ENCODE measurements at places on chromosomes 3 and 15.
A peak's percentile ranks its signal among the peaks of the same experiment; 100 is the strongest.

- no peak for DNase-seq
Observed at GRCh38 chr15:85609492-85609891, 185.2 kb downstream of the KLHL25 start.

DNA sequence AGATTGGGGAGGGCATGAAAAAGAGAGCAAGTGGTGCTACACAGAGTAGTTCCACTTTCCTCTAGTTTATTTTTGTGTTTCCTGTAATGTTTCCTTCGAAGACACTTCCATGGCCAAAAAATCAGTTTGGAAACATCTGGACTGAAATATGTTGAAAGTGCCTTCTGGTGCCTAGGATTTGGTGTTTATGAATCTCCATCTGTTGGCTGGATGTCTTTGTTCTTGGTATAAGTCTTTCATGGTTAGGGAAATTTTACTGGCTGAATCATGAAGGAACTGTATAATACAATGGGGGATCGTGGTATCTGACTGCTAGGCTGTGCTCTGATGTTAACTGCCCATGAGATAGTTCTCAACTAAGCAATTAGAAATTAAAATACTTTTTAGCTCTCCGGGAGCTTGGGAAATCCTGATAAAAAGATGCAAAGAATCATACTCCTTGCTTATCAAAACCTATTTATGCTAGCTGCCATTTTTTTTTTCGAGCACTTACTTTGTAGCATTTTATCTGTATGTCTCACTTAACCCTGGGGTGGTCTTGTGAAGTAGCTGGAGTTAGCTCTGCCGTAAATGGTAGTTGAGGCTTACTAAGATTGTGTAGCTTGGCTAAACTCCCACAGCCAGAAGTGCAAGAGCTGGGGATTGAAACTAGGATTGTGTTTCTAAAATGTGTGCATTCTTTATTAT, 21.9 kb downstream of the AKAP13 start:
- DNase-seq, result no peak

GRCh38 chr3:44077267-44077666, 164.4 kb upstream of the TOPAZ1 start:
- no peak for DNase-seq

DNA sequence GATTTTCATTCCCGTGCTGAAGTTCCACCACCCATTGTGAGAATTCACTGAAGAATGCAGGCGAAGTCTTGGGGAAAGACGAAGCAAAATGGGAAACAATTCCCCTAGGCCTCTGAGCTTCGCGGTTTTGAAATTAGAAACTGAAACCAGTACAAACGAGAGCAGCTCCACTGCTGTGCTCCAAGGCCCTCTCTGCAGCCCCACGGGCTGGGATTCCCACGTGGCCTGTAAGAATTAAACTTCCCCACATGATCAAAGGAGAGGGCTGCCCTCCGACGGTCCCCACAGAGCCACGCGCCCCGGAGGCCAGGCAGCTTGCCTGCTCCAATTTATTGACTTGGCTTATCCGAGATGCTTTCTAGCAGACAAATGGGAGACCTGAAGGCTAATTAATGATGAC, 144.0 kb downstream of the GREM1 start:
- peak; percentile 18 for DNase-seq

DNA sequence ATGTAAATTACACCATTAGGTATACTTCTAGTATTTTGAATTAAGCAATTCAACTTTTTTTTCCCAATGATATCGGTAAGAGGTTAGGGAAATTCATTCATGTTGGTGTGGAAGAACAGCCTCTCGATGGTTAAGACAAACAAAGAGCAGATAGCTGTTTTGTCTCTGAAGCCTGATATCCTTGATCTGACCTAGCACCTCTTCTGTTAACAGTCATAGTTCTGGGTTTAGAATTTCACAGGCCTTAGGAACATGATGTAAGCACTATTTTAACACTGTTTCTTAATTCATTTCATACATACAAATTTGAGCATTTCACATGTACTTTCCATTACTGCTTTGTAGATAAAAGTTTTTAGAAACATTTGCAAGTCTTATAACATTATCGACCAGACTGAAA, 367.5 kb upstream of the ZNF385D start:
- no peak for DNase-seq

- no peak for DNase-seq
Observed at GRCh38 chr15:57406062-57406772, 29.9 kb downstream of the CGNL1 start.

- no peak for DNase-seq
Observed at GRCh38 chr3:159126261-159127020, 324.6 kb downstream of the MFSD1 start.

GRCh38 chr15:92629975-92630626, 25.5 kb downstream of the FAM174B start:
- no peak for DNase-seq

DNA sequence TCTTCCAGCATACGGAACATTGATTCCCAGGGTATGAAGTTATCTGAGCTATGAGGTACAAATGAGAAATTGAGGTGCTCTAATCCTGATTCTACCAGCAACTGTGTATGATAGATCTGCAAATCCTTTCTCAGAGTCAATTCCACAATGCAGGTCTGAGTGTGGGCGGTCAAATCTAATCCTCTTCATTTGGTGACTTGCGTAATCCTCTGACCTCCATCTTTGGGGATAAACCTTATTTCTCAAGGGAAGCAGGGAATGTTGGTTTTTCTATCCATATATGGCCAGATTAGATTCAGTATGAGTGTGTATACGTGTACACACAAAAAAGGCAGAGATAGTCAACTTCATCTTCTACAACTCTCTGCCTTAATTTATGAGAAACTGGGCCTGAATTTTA, 348.4 kb upstream of the IL12A start:
- DNase-seq, result no peak

DNA sequence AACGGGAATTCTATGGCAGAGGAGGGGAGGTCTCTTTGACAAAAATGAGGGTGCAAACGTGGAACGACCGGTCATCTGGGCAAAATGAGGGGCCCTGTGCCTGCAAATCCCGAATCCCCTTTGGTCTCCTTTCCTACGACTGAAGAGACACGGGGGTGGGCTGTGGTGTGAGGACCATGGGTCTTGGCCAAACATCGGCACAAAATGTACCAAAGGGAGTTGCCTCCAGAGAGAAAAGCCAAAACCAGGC, 498 bp downstream of the ZNF280D start:
- peak; percentile 82 for DNase-seq
